ENCODE measurements at places on chromosomes 7 and 10.

DNA sequence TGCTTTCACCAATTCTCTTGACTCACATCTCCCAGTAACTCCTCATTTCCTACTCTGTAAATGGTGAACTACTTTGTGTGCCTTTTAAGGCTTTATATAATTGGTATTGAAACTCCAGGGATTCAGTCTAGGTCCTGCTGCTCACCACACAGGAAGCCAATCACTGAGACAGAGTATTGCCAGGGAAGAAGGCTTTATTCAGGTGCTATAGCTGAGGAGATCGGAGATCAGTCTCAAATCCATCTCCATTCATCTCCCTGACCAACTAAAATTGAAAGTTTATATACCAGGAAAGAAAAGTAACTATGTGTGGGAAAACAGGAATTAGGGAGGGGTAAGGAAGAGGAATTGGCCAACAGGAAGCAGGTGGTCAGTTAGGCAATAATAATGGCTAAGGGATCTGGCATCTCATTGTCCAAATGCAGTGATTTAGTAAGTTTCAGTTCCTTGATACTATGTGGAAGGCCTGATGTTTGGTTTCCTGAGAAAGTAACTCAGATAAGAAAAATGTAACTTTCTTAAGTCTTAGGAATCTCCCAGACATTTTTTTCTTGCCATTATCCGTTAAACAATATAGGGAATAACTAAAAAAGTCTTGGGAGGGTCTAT, 10.2 kb upstream of the SDHAF3 start:
- no peak for DNase-seq

DNA sequence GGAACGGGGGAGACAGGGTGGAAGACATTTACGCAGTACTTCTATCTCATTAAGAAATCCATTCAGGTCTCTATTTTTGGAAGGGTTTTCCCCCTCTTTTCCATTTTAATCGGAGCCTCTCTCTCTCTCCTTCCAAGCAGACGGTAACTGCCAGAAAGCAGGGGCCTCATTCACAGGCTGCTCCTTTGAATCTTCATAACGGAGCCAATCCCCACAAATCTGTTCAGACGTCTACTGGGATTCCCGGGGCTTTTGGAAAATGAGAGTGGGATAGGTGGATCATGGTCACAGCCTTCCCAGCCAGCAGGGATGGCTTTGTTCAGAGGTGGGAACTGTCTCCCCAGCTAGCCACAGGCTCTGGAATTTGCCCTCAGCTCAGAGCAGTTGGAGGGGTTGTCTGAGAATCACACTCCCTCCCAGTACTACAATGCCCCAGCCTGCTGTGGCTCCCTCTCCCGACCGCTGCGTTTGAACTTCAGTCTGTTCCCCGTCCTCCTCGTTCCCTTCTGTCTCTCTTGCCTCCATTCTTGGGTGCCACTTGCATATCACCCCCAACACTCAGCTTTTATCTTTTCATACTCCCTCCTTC, 413.6 kb downstream of the PLXNA4 start:
- DNase-seq, result no peak

GRCh38 chr7:22913158-22913557, 90.5 kb upstream of the TOMM7 start:
- DNase-seq, result no peak

GRCh38 chr10:11610166-11610825, 1.2 kb downstream of the USP6NL start:
- no peak for DNase-seq

DNA sequence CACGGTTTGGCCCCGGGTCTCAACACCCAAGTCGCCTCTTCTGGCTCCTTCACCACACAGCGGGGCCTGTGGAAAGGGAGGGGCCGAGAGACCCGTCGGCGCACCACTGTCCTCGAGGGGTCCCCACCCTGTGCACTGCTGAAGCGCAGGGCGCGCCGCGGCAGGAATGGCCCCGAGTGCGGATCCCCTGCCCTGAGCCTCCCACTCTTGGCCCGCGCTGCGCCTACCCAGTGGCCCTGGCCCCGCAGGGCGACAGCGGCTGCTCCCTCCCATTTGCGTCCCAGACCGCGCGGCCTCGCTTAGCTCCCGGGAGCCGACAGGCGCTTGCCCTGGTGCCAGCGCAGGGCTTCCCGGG, 2.1 kb upstream of the SFMBT2 start:
- DNase-seq, result no peak

GRCh38 chr7:98051118-98051744, 55.4 kb upstream of the LMTK2 start:
- peak; percentile 46 for DNase-seq

GRCh38 chr10:1074052-1074747, 18.0 kb downstream of the WDR37 start:
- DNase-seq, result no peak

- DNase-seq, result no peak
Observed at GRCh38 chr10:3424111-3424851, 251.7 kb upstream of the PITRM1 start.

- DNase-seq, result no peak
Observed at GRCh38 chr10:86329896-86330680, 36.5 kb downstream of the GRID1 start.

Data from dorsolateral prefrontal cortex (tissue), 122 donors.